ENCODE measurements at places on chromosomes 6 and 20.

GRCh38 chr20:16861708-16862107, 113.5 kb downstream of the OTOR start:
- no peak for DNase-seq

DNA sequence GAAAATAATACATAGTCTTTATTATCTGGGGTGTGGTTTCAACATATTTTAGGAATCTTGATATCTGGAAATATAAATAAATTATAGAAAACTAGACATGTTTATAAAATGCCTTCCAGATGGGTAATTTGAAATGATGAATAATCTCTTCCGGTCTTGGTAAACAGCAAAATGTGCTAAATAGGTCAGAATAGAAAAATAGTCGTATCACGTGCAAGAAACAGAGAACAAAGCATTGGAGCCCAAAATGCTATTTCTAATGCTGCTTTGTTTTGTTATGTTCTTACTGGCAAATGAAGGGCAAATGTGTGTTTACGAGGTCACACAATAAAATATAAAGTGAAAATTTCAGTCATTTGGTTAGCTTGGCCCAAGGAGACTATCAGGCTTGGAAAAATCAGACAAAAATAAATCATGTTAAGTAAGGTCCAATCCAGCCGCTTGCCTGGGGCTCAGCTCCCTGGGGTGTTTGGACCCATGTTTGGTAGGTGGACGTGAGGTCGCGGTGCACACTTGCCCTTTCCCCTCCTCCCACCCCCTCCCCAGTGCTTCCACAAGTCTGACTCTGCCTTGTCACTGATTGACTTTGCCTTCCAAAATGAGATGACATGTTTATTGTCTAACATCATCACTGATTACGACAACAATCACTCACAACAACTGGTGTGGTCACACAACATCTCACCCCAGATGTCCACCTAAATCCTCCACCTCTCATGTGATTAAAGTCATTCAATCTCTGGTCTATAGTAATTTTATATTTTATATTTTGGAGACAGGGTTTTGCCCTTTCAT, 56.0 kb downstream of the RIN2 start:
- no peak for DNase-seq

- no peak for DNase-seq
Observed at GRCh38 chr6:139474145-139475108, 100.0 kb upstream of the CITED2 start.

DNA sequence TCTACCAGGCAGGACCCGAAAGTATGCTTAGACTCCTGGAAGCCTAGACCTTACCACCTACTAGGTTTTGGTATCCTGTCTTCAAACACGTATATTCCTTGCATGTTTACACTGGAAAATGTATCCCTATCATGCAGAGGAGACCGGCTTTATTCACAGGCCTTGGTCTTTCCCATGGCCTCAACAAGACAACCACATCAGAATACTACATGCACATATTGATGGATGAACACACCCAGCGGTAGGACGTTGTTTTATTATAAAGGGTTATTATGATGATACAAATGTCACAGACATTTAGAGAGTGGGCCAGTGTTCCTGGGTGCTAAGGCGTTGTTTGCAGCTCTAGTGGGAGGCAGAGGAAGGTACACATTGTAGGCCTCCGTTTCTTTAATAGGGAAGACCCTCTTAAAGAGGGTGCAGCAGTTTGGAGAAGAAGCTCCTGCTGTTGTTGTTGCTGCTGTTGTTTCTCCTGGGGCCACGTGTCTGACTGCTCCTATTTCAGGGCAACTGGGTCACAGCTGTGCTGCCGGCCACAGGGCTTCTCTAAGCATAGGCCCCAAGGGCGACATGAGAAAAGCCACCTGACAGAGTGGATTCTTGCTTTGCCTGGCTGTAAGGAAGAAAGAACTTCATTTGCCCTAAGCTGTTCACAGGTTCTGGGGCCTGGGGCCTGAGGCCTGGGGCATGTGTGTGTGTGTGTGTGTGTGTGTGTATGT, 98.3 kb upstream of the SASH1 start:
- no peak for DNase-seq

- DNase-seq, result no peak
Observed at GRCh38 chr6:84166395-84166794, 61.0 kb downstream of the CEP162 start.

DNA sequence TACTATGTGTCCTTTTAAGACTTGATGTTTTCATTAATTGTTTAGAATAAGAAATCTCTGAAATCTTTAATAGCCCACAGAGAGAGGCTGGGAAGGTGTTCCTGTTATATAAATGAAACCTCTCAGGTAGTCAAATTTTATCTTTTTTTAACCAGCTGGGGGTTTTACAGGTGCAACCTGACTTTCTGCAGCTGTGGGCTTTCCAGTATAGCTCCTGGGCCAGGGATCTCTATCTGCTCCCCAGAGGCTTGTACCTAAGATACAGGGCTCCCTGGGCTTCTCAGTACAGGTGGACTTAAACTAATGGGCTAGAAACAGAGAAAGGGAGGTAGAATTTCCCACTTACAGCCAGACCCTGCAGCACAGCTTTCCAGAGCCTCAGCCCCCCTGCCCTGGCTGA, 49.4 kb downstream of the HLA-C start:
- DNase-seq, result no peak

- DNase-seq, result no peak
Observed at GRCh38 chr6:15512721-15513120, 150.1 kb downstream of the DTNBP1 start.

DNA sequence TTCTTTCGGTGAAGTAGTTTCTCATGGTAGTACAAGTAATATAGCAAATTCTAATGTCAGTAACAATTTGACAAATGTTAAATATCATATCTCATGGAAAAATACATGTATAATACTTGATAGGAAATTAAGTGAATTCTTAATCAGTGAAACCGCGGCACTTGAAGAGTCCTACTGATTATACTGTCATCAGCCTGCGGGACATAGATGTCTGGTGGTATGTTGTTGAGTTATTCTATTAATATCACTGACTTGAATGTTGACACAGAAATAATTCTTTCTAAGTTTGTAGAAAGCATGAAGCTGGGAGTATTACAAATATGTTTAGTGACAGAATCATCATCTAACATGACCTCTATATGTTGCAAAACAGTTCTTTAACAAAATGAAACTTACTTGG, 479.8 kb upstream of the IMPG1 start:
- DNase-seq, result no peak

DNA sequence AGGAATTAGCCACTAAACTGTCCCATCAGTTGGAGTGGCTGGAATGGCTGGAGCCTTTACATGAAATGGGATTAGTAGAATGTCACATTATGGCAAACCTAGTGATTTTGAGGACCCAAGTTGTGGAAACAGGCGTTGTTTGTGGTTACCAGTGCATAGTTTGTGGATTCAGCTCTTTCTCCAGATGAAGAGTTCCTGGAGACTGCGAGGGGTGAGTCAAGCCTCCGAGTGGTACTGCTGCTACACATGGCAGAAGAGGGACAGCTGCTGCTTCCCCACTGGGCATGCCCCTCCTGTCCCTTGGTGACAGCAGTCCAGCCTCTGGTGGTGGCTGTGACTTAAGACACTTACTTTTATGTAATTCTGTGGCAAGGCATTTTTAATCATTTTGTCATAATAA, 94.2 kb upstream of the SCP2D1 start:
- no peak for DNase-seq

GRCh38 chr20:10940941-10941340, 267.1 kb upstream of the JAG1 start:
- no peak for DNase-seq

DNA sequence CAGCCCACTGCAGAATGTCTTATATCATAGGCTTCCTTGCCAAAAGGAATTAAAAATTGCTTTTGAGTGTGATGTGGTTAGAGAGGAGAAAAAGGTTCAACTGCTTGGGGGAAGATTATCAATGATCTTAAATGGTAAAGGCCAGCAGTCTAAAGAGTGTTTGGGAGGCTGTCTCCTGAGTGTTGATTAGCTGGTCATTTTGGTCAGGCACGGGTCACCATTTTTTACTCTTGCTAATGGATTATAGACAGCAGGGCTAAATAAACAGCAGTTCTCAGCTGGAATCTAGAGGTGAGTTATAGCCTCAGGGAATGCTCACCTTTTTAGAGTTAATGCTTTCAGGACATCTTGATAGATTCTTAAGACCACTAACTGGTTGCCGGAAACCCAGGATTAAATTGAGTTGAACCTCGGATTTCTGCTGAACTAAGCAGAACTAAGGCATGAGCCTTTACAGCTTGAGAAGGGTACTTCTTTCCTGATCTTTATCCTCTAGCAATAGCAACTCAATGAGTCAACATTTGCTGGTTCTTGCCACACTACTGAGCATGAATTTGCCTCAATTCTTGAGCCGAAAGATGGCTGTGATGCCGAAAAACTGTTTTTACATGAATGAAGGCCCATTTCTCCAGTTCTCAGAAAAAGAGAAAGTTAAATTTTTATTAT, 120.4 kb downstream of the LRRC1 start:
- DNase-seq, result no peak

GRCh38 chr20:38680500-38681306, 43.6 kb upstream of the SLC32A1 start:
- DNase-seq, result no peak

- DNase-seq, result no peak
Observed at GRCh38 chr20:62678553-62678952, 30.1 kb upstream of the NTSR1 start.

DNA sequence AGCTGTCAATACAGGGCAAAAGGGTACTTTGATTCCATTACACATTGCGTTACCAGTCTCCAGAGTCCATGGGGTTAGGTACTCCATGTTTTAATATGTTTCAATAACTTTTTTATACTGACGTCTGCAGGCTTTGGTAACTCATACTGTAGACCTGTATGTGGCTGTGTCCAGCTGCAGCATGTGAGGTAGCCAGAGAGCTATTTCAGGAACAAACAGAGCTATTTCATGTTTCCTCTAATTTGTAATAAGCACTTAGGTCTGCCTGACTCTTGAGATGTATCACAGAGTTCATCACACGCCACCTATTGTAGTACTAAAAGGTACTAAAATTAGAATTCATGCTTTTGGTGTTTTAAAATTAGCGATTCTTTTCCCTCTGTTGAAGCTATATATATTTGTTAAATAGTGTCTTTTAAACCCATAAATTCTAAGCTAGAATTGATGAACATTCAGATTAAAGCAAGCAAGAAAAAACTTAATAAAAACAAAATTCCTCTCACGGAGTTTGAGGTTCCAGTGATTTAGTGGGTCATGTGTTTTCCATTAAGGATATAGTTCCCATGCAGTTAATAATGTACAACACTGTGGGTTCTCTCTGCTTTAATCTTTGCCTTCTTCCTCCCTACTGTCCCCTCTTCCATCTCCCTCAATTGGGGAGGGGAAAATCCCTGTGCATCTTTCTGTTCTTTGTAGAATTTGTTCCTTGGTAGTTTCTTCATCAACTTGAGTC, 37.0 kb downstream of the FOXO3 start:
- no peak for DNase-seq

DNA sequence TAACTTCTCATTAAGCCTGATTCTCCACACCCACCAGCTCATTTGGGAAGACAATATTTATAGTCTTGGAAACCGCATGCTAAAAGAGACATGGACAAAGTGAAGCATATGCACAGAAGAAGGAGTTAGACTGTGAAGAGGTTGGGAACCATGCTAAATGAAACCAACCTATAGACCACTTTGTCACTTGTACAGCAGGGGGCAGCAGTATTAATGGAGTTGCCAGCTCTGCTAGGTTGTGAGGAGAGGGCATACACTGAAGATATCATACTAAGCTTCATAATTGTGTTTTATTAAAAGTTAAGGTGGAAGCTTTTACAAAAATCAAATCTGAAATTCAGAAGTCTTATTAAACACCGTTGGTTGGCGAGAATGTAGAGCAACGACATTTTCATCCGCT, 38.3 kb upstream of the HMGCLL1 start:
- no peak for DNase-seq

DNA sequence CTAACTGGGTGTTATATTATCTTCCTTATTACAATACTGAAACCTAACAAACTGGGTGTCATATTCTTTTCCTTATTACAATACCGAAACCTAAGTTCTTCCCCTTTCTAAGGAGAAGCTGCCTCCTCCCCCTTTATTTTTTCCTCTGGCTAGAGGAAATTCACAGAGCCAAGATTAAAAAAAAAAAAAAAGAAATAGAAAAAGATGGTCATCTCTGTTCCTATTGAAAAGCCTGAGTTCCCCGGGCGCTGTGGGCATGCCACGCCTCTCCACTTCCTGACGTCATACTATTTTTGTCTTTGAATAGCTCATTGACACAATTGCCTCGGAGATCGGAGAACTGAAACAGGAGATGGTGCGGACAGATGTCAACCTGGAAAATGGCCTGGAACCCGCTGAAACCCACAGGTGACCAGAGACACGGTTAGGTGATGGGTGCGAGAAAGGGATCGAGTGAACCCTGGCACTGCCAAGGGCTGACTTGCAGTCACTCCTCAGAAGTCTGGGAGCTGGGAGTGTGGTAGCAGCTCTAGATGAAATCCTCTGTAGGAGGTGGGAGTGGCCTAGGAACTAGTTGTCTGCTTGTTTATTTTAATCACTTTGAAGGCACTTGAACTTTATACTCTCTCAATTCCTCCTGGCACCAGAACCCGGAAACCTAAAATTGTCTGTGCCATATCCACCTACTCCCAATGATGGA, 82.2 kb upstream of the NAA20 start:
- no peak for DNase-seq

- DNase-seq, result no peak
Observed at GRCh38 chr6:95790787-95791186, 213.5 kb downstream of the MANEA start.

DNA sequence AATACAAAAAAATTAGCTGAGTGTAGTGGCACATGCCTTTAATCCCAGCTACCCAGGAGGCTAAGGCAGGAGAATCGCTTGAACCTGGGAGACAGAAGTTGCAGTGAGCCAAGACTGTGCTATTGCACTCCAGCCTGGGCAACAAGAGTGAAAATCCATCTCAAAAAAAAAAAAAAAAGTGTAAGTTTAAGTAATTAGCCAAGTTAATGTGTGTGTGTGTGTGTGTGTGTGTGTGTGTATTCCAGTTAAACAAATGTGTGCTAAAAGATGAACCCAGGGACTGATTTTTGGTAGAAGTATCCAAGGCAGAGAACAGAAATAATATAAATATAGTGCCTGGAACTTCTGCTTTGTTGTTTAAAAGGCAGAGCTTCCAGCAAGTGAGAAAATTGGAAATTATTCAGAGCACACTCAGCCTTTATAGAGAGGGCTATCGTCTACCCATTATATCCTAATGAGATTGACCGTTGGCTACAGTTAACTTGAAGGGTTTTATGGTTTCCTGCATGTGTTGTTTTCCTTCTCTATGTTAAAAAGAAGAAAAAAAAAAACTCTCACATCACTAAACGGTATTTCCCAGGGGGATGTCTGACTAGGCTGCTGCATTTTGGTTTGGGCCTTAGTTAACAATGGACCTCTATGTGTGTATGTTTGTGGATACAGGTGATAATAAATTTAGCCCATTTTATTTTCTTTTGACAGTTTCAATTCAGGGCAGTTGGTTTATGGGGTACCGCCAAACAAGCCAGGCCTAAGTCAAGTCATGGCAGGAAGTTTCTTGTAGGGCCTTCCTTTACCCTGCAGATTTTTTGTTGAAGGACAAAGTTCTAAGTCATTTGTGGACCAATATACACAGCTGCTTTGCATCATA, 9.8 kb downstream of the SOX4 start:
- no peak for DNase-seq

Data from activated naive CD4-positive, alpha-beta T cell (primary cell).